ENCODE measurements at places on chromosomes 12 and 14.

GRCh38 chr12:8823565-8824300, 1.3 kb downstream of the A2ML1 start:
- DNase-seq, result no peak

- DNase-seq, result no peak
Observed at GRCh38 chr14:65637780-65638179, 225.2 kb downstream of the FUT8 start.

- no peak for DNase-seq
Observed at GRCh38 chr14:23380976-23381375, 4.1 kb downstream of the CMTM5 start.

- DNase-seq, result no peak
Observed at GRCh38 chr14:85118274-85118673, 411.7 kb upstream of the FLRT2 start.

DNA sequence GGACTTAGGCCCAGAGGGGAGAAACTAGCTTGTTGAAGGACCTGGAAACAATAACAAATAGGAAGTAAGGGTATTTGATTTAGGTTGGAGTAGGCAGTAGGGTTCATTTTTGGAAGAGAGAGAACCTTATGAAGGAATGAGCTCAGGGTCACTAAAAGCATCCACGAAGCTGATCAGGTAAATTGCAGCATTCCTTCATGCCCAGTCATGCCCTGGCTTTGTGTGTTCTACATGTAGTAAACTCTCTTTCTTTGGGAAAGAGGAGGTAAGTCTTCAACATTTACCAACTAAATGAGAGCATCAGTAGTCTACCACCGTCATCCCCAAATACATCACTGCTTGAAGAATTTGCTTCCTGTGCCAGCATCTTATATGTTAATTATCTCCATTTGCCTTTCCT, 54.7 kb downstream of the CPSF2 start:
- no peak for DNase-seq

- DNase-seq, result no peak
Observed at GRCh38 chr12:63996556-63996955, 152.1 kb downstream of the SRGAP1 start.

DNA sequence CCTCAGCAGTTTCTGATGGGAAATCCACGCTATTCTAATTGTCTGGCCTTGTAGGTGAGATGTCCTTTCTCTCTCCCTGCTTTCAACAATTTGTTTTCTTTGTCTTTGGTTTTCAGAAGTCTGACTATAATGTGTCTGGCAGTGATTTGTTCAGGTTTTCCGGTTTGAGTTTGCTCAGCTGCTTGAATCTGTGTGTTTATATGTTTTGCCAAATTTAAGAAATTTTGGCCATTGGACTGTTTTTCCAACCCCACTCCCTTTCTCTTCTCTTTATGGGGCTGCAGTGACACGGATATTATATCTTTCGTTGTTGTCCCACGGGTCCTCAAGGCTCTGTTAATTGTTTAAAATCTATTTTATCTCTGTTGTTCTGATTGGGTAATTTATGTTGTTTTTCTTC, 105.0 kb downstream of the ADGRD1 start:
- no peak for DNase-seq

DNA sequence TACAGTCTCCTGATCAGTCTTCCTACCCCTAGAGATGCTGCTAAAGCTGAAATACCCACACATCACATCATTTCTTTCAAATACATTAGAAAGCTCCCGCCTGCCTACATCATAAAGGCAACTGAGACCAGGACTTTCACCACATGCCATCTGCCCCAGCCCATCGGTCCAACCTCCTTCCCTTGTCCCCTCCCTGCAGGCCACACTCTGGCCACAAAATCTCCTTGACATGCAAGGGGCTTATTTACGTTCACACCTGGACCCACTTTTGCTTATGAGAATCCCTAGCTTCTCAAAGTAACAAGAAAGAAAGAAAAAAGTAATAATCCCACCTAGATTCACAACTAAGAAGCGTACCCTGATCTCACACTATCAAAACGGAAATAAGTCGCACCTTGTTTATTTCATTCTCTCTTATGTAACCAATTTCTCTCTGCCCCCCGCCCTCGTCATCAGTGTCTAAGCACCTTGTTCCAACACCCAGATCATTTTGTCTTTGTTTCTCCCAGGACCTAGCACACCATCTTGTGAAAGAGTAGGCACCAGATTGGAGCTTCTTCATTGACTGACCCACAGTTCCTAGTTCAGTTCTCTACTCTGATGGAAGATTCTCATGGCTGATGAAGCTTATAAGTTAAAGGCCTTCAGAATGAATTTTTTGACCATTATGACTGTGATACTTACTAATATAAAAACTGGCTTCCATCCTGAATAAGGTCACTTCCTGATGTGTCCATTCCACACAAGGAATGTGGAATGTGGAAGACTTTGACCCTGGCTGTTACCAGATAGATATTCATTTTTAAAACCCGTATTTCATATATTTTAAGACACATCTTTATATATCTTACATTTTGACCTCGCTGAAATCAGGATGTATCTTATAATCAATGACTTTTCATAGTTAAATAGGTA, 7.7 kb downstream of the WSB2 start:
- DNase-seq, result no peak

DNA sequence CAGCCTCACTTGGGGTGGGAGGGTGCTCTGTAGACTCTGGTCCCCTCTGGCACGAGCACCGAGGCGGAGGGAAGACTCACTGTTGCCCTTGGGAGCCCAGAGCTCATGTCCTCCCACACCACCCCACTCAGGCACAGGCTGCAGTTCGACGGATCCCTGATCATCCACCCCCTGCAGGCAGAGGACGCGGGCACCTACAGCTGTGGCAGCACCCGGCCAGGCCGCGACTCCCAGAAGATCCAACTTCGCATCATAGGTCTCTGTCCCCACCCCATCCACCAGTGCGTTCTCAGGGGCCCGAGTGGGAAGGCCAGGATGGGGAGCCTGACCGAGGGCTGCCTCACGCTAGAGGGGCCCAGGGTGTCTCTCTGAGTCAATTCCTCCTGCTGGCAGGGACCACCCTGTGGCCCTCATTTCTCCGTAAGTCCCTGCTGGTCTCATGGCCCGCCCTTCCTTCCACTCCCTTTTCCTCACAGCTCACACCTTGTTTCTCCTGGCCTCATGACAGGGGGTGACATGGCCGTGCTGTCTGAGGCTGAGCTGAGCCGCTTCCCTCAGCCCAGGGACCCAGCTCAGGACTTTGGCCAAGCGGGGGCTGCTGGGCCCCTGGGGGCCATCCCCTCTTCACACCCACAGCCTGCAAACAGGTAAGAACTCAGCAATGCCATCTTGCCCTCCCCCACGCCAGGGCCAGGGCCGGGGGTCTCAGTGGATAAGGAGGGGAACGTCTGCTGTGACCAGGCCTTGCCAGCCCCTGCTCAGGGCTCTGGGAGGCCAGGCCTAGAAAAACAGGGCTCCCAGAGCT, 27.0 kb downstream of the PAPLN start:
- DNase-seq, result no peak

DNA sequence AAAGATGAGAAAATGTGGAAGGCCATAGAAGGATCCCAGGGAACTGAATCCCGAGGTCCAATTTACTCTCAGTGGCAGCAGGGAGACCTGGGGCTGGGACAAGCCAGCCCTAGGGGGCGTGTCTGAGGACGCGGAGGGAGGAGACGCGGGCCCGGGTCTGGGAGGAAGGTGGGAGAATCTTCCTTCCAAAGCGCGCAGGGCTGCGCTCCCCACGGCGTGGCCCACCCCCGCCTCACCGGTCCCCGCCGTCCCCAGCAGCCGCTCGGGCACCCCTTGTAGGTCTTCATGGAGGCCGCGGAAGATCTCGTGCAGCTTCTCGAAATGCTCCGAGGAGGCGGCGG, 323 bp downstream of the VTI1B start:
- DNase-seq, result peak; percentile 16

DNA sequence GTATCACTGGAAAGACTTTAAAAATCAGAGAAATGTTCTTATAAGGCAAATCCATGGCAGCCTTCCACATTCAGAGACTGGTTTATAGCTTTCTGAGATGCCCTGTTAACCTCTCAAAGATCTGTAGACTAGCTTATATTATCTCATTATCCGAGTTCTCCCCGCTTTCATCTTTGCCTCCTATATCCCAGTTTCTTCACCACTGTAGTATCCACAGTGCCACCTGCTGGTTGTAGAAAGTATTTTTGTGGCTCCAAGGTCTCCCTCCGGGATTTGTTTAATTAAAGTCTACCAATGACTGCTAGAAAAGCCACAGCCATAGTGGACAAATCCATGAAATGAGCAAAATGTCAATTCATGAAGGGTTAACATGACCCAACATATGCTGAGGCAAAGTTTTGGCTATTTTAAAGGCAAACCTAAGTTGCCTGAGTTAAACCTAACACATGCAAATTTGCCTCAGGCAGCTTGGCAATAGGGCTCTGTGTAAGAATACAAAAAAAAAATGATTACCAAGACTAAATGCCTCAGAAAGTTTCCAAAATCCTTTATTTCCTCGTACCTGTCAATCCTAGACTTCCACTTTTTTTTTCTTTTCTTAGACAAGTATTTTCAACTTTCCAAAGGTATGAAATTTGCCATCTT, 218.8 kb upstream of the BMP4 start:
- no peak for DNase-seq

DNA sequence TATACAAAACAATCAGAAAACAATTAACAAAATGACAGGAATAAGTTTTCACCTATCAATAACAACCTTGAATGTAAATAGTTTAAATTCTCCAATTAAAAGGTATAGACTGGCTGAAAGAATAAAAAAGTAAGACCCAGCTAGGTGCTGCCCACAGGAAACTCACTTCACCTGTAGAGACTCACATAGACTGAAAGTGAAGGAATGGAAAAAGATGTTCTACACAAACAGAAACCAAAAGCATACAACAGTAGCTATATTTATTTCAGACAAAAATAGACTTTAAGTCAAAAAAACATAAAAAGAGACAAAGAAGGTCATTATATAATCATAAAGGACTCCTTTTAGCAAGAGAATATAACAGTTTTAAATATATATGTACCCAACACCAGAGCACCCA, 152.4 kb upstream of the PWP1 start:
- DNase-seq, result no peak

GRCh38 chr12:94027561-94027960, 120.8 kb upstream of the PLXNC1 start:
- no peak for DNase-seq

DNA sequence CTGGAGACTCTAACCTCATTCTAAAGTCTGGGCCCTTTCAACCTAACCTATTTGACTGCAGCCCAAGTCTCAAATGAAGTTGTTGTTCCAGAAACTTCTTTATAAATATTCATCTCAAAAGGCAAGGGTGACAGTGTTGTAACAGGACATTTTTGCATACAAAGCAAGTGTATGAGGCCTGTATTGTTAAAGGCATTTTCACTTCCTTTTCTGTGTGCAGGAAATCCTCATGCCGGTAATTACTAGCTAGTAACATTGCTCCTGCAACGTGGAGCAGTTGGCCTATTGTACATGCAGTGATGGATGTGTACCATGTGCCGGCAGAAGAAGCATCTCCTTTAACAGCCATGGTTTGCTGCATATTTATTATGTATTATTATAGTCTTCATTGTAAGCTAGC, 156.5 kb upstream of the RMST start:
- no peak for DNase-seq

GRCh38 chr12:48903982-48904411, 21.3 kb downstream of the FKBP11 start:
- DNase-seq, result peak; percentile 4

DNA sequence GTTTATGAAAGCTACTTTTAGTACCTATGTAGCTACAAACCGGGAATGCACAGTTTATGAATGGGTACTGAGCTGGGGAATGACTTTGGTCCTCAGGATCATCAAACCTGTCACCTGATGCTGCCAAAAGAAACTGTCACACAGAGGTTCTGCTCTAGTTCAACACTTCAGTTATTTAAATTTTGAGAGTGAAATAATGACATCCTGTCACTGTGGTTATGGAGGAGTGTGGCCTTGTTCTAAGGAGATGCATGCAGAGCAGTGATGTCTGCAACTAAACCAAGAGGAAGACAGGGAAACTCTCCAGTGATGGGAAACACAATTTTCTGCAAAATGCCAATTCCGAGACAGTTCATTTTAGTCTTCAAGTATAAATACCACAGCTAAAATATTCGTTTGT, 4.8 kb upstream of the AEBP2 start:
- no peak for DNase-seq
